ENCODE measurements at places on chromosomes 6 and 20.

DNA sequence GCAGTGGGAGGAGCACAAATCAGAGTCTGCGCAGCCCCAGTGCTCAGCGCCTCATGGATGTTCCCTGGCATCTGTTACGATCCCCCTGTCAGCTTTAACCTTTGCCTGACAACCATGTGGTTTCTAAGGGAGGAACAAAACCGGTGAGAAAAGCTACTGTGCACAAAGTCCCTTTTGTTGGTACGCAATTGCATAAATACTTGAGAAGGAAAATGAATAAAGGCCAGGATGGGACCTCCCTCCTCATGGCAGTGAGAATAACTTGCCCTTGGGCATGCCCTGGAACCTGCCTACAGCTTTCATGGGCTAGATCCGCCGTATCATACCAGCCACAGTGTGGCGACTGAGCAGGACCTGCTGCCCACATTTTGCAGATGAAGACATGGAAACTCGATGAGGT, 81.0 kb downstream of the RIN2 start:
- no peak for DNase-seq

DNA sequence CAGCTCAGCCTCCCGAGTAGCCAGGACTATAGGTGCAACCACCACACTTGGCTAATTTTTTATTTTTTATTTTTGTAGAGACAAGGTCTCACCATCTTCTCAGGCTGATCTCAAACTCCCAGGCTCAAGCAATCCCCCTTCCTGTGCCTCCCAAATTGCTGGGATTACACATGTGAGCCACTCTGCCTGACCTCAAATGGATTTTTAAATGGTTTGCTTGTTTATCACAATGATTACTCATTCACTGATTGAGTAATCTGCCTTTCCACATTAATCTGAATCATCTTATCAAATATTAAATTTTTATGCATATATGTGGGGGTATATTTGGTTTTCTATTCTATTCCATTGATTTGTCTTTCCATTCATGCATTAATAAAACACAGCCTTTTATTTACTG, 9.4 kb upstream of the KHDC1L start:
- no peak for DNase-seq

DNA sequence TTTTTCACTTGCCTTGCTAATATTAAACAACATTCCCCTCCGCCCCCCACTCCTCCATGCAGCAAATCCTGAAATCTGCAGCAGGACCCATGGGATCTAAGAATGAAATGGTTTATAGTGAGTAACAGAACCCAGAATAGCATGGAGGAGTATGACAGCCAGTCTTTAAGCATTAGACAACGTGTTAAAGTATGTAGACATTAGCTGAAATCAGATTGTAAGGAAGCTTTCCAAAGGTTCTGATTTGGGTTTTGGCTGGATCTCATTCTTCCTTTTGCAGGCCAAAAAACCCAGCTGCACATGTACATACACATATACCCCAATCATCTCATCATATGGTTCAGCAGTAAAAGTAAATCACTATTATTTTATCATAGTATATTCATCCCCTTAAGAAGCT, 126.5 kb downstream of the GJA10 start:
- no peak for DNase-seq

GRCh38 chr6:167985911-167986595, 11.4 kb upstream of the KIF25 start:
- no peak for DNase-seq

DNA sequence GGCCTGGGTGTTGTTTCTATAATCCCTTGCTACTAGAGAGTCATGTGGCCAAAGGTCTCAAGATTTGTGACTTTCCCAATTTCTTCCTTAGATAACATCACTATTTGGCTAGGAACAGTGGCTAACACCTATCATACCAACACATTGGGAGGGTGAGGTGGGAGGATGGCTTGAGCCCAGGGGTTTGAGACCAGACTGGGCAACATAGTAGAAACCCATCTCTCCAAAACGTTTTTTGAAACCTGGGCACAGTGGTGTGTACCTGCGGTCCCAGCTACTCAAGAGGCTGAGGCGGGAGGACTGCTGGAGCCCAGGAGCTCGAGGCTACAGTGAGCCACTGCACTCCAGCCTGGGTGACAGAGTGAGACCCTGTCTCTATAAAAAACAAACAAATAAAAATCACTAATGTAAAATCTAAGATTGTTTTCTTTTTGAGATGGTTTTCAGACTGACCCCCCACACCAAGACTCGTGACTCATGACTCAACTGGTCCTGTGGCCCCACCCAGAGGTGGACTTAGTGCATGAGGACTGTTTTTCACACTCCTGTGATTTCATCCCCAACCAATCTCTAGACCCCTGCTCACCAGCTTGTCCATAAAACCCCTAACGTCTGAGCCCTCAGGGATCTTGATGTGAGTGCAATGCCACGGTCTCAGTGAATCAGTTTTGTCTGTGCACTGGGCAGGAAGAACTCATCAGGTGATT, 48.3 kb upstream of the KIF16B start:
- DNase-seq: no peak

DNA sequence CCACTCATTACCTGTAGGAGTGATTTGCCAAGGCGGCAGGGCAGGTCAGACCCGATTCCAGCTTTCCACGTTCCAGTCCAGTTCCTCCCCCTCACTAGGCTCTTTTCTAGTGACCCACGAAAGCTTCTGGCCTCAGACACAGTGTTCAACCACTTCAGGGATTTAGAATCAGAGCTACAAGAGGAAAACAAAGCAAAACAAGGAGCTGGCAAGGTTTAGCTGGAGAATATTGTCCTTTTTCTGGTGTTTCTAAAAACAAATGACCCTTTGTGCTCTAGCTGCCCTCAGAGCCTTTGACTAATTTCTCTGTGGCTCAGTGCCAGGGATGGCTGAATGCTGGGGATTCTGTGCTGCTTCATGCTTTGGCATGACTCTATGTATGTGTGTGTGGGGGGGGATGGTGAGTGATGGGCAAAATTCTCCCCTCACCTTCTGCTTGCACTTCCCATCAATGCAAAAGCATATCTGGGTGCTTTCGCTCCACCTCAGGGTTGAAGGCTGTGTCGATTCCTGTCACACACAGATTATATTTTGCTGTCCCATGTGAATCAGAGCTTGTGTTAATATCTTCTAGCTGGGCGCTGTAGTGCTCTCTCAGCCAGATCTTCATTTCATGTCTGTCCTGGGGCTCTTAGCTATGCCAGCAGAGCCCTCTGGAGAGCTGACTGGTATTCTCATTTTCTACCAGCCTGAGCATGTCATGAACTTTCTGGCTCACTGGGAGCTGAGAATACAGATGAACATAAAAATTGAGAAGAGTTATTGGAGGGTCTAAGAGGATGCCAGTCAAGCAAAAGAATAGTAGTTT, 19.3 kb upstream of the NEDD9 start:
- DNase-seq: no peak

GRCh38 chr20:44115762-44116644, 71.0 kb downstream of the JPH2 start:
- no peak for DNase-seq
